ENCODE measurements at places on chromosomes 12 and 14.

GRCh38 chr14:57491640-57492039 lies 2.0 kb downstream of the CCDC198 start:
- DNase-seq, result no peak

GRCh38 chr12:26360062-26360461 lies 164.7 kb downstream of the SSPN start:
- no peak for DNase-seq

DNA sequence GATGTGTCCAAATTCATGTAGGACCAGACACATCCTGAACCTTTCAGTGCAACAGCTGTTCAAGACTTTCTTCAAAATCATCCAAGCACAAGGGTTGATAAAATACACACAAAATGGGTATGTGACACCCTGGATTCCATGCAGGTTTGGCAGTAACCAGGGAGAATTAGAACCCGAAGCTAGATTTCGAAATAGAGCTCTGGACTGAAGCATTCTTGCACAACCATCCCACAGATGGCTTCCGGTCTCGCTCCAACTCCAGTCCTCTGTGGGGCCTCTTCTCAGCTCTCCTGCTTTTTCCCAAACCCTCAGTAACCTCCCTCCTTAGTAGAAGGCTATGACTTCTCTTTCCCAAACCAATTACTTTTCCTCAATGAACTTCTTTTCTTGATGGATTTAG lies 171.3 kb downstream of the TTC7B start:
- no peak for DNase-seq

GRCh38 chr14:19823178-19823577 lies 19.6 kb downstream of the OR4N2 start:
- DNase-seq, result no peak

DNA sequence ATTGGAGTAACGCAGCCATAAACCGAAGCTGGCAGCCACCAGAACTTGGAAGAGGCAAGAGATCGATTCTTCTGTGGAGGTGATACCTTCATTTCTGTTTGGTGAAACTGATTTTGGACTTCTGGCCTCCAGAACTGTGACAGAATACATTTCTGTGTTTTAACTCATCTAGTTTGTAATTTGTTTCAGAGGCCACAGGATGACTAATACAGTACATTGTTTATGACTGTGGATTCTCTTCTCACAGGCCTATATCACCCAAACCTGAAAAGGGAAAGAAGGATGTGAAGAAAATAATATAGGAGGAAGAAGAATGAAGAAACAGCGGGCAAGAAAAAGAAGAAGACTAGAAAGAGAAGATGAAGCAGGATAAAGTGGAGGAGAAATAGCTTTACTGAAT lies 263.8 kb upstream of the DIO2 start:
- DNase-seq, result no peak

GRCh38 chr12:94795520-94795919 lies 145.2 kb upstream of the TMCC3 start:
- DNase-seq, result no peak

DNA sequence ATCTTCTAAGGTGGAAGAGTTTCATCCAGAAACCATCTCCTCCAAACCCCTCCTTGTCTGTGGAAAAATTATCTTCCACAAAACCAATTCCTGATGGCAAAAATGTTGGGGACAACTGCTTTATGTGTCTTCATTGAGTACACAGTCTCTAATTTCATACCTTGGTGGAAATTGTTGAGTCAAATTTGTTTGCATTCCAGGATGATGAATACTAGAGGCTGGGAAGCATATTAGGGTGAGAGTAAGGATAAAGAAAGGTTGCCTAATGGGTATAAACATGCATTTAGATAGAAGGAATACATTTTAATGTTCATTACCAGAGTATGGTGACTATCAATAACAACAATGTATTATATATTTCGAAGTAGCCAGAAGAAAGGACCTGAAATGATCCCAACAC lies 98.2 kb downstream of the C12orf42 start:
- DNase-seq, result no peak

DNA sequence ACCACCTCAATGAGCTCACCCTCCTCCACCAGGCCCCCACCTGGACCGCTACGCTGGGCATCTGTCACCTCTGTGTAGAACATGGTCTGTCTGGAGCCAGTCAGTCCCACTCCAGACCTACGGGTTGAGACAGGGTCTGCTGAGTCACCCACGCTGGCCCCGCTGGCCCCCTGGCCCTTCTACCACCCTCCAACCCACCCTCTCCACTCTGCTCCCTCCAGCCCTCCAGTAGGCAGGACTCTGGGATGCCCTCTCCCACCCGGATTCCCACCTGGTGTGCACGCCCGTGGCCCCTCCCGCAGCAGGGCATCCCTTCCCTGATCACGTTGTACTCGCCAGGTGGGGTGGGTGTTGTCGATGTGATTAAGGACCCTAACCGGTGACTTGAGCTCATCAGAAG lies 4.6 kb upstream of the JAG2 start:
- DNase-seq, result no peak

DNA sequence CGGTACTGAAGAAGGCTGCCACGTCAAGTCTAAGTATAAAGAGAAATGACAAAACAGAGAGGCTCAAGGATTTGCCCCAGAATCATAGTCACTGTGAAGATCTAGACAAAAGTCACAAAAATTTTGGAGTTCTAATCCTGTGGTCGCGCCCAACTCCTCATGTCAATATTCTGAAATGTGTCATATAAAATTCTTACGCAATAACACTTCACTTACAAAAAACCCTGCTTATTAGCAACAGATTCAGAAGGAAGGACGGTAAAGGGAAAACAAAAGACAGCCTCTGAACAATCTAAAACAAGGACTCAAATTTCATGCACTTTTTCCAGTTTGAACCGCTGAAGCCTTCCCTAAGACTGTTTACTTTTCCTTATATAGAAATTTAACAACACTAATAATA lies 94.7 kb downstream of the TSPAN8 start:
- no peak for DNase-seq

DNA sequence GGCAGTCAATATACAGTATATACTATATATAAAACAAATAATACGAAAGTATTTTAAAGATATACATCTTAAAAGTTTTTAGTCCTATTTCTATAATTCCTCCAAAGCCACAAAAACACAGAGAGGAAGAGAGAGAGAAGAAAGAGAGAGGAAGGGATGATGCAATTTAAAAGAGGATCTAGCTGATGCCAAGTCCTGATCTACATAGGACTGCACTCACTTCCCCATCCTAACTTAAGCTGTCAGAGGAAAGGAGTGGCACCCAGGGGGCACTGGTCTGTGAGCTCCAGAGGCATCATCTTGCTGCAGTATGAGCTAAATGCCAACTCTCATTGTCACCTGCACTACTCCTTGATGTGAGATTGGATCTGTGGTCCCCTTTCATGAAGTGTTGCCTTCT lies 95.8 kb downstream of the C12orf42 start:
- no peak for DNase-seq

DNA sequence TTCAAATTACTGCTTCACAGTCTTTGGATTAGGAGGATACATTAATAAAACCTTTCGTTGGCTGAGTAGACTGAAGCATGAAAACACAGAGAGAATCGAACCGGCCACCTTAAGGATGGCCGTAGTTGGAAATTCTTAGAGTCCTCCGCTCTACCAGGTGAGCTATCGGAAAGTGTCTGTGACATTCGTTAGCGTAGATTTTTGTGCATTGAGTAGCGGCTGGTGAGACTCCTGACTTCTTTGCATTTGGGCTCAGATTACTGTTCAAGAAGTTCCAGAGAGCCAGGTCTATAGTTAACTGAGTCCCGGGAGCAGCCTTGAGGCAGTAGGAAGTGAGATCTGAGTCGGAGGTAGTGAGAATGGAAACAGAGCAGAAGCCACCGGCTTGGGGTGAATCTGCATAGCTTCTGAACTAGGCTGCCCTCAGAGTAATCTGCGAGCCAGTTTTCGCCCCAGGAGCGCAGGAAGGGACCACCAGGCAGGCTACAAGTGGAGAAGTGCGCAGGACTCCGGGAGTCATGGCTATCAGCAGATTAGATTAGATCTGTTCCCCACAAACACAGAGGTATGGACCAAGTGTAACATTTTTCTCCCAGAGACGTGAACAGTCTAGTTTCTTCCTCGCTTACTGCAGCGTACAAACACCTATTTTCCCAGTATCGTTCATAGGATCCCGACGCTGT lies 11.0 kb downstream of the OR6S1 start:
- DNase-seq, result no peak

DNA sequence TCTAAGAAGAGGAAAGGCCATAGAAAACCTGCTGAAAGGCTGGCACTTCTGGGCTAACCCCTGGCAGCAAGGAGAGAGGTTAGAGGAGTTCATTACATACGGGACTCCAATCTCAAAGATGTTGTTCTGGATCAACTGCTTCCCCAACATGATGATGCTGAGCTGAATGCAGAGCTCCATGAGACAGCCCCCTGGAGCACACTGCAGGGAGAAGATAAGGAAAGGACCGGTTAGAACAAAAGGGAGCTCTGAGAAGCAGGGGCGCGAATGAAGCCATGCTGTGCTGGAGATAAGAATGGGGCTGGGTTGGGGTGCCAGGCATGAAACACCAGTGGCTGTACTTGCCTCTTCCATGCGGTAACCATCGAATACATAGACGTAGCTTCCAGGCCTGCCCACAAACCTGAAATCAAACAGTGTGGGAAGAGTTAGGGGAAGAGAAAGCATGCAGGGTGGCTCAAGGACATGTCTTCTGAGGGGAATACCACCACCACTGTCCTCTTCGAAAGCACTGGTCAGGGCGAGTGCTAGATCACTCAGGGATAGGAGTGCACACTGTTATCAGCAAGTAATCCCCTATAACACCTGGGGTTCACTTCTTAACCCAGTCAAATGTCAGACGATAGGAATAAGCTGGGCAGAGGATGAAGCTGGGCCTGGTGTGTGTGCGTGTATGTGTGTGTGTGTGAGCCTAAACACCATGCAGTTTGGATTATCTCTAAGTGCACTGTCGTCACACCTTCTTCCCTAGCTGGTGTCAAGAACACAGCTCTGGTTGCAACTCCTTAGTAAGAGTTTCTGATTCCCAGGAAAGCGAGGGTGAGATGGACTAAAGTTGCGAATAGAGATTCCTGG lies 180.9 kb downstream of the NTF3 start:
- DNase-seq, result no peak

- no peak for DNase-seq
Observed at GRCh38 chr12:8603286-8603685, 9.4 kb downstream of the AICDA start.

- DNase-seq, result no peak
Observed at GRCh38 chr12:17370621-17371020, 719.4 kb downstream of the RERGL start.

GRCh38 chr12:51960890-51961289 lies 9.4 kb downstream of the ACVR1B start:
- no peak for DNase-seq

GRCh38 chr12:2082321-2082720 lies 29.5 kb downstream of the CACNA1C start:
- DNase-seq, result no peak

DNA sequence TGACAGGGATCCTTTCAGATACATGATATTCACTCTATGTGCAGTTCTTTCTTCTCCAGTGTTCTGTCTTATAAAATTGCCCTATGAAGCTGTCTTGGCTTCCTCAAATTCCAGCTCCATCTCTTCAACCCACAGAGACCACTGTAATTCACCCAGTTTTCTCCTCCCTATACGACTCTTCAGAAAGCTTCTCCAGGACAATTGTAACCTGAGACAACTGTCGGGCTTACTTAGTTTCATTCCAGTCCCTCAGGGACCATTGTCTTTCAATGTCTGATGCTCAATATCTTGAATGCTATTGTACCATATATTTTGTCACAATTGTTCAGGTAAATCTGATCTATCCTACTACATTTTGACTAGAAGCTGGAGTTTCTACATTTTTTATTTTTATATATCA lies 345.3 kb downstream of the RPL10L start:
- no peak for DNase-seq

DNA sequence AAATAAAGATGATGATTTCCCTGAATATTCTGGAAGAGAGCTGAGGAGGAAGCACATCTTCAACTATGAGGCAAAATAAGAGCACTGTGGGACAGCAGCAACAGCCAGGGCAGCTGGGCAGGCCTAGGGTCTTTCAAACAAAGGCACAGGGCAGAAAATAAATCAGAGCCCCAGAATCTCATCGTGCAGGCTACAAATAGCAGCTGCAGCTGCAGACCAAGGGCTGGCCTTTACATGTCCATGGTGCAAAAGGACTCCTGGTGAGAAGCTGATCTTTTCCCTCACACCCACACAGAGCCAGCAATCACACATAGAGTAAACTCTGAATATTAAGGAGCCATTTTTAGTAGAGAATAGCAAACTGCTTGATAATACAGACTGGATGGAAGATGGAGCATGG lies 13.6 kb upstream of the MYBPC1 start:
- no peak for DNase-seq

DNA sequence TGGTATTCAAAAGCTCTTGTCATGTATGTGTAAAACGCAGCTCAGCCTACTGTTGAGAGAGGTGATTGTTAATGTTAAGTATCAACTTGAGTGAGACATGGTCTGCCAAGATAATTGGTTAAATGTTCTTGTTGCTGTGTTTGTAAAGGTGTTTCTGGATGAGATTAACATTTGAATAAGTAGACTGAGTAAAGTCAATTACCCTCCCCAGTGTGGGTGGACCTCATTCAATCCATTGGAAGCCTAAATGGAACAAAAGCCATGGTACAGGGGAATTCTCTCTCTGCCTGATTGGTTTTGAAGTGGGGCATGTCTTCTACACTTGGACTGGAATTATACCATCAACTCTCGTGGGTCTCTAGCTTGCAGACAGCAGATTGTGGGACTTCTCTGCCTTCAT lies 63.8 kb upstream of the RERGL start:
- no peak for DNase-seq

DNA sequence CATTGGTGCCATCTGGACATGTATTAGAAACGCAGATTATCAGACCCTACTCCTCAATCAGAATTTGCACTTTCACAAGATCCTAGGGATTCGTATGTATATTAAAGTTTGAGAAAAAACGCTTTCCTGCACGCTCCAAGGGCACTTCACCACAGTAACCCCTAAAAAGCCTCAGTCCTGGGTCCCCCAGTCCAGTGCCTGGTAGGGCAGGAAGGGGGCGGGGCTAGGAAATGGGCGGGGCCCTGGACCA lies 369 bp downstream of the DEPDC4 start:
- no peak for DNase-seq

DNA sequence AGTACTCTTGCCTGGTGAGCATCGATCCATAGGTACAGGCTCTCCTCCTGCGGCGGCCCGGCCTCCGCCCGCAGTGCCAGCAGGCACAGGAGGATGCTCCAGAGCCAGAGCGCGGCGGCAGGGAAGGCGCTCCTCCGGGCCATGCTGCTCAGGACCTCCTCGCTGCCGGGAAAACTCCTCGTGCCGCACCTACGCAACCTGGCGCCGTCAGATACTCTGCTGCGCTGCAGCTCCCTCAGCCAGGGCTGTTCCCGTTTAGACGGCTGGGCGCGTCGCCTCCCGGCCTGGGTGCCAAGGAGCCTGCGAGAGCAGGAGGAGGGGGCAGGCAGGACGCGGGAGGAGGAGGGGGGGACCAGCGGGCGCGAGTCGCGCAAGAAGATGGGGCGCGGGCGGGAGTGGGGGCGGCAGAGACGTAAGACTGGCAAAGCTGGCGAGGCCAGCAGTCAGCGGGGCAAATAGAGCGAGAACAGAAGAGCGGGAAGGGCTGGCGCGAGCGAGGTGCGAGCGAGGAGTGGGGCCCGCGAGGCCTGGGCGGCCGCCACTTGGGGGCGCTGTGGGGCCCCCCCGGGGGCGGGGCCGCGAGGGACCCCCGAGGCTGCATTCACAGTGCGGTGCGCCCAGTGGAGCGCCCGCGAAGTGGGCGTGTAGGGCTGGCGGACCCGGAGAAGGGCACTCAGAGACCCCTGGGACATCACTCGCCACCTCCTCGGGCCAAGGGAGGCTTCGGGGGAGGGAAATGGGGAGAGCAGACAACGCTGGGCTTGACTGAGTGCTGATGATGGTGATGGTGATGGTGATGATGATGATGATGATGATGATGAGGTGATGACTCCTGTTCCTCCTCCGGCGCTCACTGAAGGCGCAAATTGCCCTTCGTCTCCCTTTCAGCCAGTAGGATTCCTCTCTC lies at the start of gene WIF1:
TSS of gene WIF1 (minus strand) at position 257 of the 907 bp plus-strand sequence. CDS start at position 143, 114 bp downstream.
- no peak for DNase-seq

All from activated CD4-positive, alpha-beta T cell treated with anti-CD3 and anti-CD28 coated beads for 1 hour (primary cell).